NCI-H2107 (cell line): ENCODE measurements at places on chromosomes 6 and 20.

- no peak for DNase-seq
These were observed 542.0 kb upstream of the RNF217 start for GRCh38 chr6:124420116-124420840.

GRCh38 chr6:4894049-4894448 lies 109.8 kb downstream of the RPP40 start:
- no peak for DNase-seq

DNA sequence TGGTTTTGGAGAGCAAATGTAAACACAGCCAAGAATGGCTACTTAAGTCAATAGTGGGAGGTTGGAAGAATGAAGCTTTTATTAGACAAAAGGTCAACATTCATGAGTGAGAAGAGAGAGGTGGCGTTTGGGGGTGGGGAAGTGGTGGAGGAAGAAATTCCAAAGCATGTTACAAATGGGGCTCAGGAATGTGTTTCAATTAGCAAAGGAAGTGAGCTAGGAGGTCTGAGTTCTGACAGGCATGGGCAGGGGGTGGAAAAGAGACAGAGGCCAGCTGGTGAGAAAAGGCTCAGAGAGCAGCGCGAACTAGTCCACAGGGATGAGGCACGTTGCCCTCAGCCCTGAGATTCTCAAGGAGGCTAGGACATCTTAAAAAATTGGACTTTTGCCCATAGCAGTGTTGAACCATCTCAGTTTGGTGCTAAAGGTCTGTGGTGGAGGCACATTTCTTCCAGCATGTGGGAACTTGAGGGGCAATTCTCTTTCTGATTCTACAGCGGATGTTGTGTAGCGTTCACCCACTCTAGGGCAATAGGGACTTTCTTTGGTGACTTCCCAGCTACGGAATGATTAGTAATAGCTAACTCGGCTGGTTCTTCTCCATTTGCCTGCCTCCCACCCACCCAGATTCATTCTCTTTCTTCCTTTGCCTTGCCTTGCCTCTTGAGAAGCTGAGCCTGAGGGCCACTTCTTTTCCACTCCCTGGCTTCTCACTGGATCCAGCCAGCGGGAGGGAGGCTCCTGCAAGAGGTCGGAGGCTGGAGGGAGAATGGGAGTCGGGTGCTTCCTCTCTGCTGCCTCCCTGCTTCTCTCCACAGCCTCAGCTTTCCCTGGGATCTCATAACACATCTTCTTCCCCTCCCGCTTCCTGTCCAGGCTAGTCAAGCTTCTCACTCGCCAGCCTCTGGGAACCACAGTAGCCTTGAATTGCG lies 45.1 kb upstream of the NEDD9 start:
- DNase-seq: no peak

DNA sequence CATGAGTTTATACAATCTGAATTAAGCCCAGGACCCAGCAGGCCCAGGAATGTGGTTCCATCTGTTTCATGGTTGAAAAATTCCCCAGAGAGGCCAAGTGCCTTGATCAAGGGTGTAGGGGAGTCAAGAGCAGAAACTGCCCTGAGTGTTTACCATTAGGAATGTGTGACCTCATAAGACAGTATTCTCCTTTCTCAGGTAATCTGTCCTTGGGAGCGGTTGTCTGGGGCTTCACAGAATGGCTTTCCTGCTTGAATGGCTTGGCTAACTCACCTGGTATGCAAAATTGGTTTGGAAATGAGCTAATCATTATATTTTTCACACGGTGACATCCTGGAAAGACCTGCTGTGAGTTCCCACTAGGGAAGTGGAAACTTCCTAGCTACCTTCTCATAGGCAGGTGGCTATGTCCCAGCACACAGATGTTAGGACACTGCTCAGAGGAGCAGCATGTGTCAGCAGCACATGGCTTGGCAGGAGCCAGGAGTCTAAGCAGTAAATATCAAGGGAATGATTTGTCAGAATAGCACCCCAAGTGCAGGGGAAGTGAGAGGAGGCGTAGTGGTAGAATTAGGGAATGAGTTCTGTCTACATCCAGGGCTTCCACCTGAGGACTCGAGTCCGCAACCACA lies 17.7 kb downstream of the CLIC5 start:
- no peak for DNase-seq

DNA sequence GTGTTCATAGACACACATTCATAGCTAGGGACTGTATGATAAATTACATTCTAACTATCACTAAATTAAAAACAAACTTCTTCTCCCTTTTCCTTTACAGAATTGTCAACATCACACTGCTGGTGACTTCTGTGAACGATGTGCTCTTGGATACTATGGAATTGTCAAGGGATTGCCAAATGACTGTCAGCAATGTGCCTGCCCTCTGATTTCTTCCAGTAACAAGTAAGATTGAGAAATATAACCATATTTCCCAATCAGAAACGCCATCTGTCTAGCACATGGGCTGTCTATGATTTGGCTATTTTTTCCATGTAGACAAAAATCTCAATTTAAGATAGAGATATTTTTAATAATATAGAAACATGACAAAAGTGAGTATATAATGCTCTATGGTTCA lies 367.7 kb downstream of the ARHGAP18 start:
- DNase-seq: no peak

DNA sequence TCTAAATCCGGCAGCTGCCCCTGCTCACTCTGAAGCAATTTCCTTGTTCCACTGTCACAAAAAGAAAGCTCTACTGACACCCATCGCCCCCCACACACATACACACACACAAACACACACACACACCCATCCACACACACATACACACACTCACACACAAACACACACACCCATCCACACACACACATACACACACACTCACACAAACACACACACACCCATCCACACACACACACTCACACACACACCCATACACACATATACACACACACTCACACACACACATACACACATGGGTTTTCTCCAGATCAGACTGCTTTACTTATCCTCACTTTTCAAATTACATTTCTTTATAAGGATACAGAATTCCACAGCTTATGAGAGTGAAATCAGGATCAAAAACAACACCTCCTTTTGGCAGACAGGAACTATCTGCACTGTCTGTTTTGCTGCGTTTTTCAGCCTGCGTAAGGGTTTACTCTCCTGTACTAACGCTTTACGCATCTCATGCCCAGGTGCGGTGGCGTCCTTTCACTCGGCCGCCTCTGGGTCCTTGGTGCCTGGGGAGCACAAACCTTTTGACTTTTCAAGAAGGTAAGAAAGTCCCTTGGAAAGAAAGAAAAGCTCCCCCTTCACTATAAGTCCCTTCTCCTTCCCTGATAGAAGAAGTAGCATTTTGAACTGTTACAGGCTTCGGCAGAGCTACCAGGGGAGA lies 8.0 kb downstream of the DACT2 start:
- DNase-seq: no peak

- DNase-seq: no peak
These were observed 96.9 kb downstream of the FAM120B start for GRCh38 chr6:170403451-170403850.

- DNase-seq: no peak
These were observed 29.1 kb upstream of the PKIG start for GRCh38 chr20:44552950-44553908.

GRCh38 chr20:24891546-24892393 lies 57.3 kb upstream of the CST7 start:
- no peak for DNase-seq

GRCh38 chr6:10543488-10543887 lies 22.3 kb downstream of the GCNT2 start:
- DNase-seq: no peak

GRCh38 chr20:64105846-64106434 lies 1.4 kb downstream of the NPBWR2 start:
- no peak for DNase-seq

DNA sequence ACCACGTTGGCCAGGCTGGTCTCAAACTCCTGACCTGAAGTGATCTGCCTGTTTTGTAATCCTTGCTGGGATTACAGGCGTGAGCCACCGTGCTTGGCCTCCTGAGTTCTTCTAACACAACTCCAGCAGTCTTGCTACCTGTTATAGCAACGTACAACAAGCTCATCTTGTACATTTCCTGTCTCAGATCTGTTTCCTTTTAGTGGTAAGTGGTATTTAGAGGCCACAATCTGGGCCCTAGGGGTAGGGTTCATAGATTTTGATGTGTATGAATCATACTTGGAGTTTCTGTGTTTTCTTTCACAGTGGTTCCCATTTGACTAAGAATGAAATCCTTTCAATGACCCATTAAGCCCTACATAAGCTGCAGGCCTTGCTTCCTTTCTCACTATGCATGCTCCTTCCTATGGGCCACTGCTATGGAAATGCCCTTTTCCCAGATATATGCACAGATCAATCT lies 27.1 kb upstream of the SYNCRIP start:
- DNase-seq: no peak

DNA sequence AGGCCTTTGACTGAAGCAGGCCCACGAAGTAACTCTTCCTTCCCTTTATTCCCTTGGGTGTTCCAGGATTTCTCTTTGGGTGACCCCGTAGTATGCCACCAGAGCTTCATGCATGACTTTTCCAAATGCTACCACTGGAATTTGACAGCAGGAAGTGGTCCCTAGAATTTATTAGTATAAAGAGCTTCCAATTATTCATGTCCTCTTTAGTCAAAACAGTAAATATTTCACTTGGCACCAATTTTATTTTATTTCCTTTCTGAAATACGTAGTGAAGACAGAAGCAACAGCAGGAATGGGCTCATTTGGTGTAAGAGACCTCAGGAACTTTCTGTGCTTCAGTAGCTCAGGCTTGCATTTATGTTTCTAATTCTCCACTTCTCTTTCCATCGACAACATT lies 151.3 kb downstream of the LCA5 start:
- no peak for DNase-seq

DNA sequence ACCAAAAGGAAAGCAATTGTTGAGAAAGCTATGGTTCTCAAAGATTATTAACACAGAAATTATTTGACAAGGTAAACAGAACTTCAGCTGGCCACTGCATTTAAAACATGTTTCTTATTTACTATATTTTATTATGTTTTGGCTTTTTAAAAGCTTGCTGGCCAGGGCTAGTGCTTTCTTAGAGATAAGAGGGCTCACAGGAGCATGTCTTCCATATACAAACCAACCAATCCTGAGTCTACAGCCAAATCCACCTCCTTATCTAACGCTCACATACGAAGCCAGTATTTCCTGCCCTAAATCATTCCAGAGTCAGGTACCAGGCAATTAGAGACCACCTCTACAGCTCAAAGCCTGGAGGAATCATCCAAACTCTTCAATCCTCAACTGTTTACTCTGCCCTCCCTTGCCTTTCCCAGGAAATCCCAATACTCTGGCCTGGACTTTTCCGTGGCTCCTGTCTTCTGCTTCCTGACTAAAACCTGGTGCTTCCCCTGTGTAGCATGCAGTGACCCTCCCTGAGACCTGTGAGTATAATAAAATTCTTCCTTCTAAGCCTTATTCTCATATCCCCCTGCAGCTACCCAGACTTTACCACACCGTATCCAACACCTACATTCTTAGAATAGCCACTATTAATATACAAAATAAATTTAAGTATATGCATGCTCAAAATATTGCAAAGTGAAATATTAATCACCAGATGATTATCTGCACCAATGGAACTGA lies 33.2 kb downstream of the RANBP9 start:
- no peak for DNase-seq

DNA sequence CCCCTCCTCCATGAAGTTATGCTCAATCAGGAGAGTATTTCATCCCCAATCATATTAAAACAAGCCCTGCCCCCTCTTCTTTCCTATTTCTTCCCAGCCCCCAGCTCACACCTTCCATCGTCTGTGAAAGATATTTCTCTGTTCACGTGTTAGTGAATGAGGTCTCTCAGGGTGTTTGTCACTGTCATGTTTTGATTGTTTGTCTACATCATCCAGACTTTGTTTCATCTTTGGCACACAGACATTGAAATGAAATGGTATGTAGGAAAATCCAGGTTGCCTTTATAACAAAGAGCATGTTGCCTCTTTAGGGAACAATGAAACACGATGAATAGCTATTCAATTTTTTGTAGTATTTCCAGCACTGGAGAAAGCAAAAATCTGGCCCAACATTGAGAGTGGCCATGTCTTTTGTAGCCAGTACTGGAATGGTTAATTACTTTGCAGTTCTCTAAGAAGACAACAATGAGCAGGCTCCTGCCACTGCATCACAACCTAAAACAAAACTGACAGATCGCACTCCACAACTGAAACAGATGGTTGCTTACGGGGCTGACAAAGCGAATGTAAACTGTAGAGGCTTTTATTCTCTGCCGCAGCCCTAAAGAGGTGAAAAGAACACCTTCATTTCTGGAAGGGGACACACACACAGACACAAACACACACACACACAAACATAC lies 543.6 kb upstream of the CITED2 start:
- DNase-seq: no peak

- DNase-seq: no peak
These were observed 31.4 kb upstream of the FBXO9 start for GRCh38 chr6:53033764-53034163.

DNA sequence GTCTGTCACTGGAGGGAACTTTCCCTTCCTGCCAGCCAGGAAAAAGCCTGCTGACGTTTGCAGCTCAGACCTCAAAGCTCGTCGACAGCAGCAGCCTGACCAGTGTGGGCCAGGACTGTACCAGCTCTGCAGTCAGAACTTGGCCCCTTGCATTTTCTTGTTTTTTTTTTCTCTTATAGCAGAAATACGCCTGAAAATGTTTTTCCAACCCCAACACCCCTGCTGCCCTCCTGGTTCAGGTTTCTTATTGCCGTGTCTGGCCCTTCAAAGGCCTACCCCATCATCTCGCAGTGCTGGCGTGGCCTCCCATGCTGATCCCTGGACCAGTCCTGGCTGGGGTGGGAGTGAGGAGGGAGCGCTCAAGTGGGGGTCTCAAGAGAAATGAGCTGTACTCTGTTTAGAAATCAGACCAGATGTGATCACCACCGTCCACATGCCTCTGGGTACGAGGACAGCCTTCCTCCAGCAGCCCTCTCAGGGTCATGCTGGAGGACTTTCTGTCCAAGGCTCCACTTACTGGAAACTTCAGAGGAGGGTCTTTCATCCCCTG lies 169.0 kb downstream of the FOXC1 start:
- DNase-seq: no peak

GRCh38 chr20:44004306-44004915 lies 89.8 kb downstream of the TOX2 start:
- DNase-seq: no peak

- DNase-seq: no peak
These were observed 326.7 kb upstream of the JARID2 start for GRCh38 chr6:14919038-14919670.

GRCh38 chr6:160507420-160507819 lies 156.7 kb downstream of the LPA start:
- DNase-seq: no peak

GRCh38 chr20:45342855-45343531 lies 5.2 kb downstream of the SDC4 start:
- DNase-seq: no peak
